ENCODE measurements at places on chromosomes 12 and 14.

DNA sequence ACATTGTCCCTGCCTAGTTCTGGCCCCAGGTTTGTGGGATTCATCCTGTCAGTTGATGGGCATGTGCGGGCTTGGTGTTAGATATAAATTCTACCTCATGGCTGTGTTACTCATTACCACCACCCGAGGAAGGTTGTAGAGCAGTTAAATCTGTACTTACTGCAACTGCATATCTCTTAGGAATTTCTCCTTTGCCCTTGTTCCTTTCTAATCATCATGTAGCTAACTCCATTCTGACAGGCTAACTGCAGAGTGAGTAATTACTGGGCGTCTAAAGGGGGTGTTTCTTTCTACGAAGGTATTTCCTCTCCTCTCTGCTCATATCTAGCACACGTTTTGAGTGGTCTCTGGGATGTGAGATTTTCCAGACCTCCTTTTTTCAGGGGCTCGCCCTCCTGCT, 1076.7 kb downstream of the TMTC2 start:
- DNase-seq: no peak

GRCh38 chr14:59507063-59507751, 22.9 kb downstream of the JKAMP start:
- DNase-seq: no peak

GRCh38 chr14:93834699-93835371, 46.5 kb upstream of the PRIMA1 start:
- no peak for DNase-seq

GRCh38 chr14:61281186-61281947, at the start of gene TMEM30B:
Gene TMEM30B, minus strand, starts transcription at chr14:61281338. Its CDS starts 191 bp downstream, at chr14:61281147.
- DNase-seq: no peak

All from stimulated activated CD4-positive, alpha-beta T cell treated with anti-CD3 and anti-CD28 coated beads, TNF-alpha, amount 100 ng/mL, for 48 hours (primary cell).